GM23248 (cell line): ENCODE measurements at places on chromosomes 2 and 18.
A peak's percentile ranks its signal among the peaks of the same experiment; 100 is the strongest.

GRCh38 chr18:58204776-58205442 lies 160.9 kb downstream of the NEDD4L start:
- DNase-seq = no peak

- peak; percentile 76 for DNase-seq
These were observed 222.7 kb downstream of the CDH2 start for GRCh38 chr18:27954226-27954625.

DNA sequence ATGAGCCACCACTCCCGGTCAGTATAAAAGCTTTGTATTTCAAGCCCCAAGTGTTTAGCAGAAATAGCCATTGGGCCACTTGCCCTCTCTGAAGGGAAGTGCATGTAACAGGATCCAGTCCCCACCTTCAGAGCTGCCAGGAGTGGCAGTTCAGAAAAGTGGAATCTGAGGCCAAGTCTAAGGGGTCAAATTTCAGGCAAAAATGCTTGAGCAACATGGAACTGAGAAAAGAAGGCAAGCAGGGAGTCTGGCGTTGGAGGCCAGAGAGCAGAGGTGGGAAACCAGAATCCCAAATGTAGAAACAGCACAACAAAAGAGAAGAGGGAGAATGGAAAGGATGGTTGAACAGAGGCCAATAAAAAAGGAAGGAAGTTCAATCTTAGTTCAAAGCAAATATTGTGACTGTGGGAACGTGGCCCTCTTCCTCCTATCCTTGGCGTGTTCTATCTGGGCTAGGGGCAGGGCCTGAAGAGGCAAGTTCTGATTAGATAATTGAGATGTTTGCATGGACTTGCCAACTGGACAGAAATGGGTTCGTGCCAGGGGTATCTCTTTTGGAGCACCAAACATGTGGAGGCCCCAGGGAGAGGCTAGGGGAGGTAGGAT lies 102.2 kb downstream of the AP1S3 start:
- DNase-seq = no peak

- no peak for DNase-seq
These were observed 74.4 kb upstream of the TWIST2 start for GRCh38 chr2:238773472-238773871.

DNA sequence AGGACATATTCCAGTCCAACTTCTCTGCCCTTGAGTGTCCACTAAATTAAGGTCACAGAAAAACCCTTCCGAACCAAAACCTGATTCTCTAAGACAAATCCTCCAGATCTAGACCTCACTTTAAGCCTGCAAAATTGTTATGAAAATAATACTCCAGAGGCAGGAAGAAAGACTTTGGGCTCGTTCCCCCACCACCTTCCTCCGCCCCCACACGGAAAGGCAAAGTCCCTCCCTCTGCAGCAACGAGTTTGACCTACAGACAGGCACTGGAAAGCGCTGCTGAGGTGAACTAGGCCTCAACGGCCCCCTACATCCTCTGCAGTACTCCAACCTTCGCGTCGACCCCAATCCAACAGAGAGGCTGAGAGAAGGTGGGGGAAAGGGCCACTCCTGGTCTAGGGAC lies 808 bp downstream of the ATP5MC3 start:
- DNase-seq = peak; percentile 81

DNA sequence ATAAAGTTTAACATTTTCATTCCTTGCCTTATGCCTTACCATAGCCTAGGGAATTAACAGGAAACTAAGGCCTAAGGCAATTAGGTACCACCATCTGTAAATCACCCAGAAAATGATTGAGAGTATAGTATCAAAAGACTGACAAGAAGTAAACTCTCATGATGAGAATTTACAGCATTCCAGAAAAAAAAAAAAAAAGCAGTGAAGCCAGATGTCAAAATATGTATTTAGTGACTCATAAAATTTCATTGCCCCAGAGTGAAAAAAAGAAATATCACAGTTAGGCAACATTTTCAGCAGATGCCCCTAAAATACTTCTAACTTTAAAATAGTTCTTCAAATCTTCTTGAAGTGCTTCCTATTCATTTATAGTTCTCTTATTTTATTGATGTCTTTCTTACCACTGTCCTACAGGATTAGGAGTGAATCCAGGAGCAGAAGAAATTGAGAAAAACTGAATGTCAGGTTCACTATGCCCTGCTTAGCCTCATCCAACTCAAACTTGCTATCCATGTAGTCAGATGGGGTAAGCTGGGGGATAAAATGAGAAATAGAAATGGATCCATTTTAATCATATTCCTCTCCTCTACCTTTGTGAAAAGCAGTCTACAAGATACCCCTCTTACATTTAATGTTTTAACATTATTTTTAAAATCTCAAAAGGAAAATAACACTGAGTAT lies 57.3 kb upstream of the TANK start:
- DNase-seq = peak; percentile 7

- no peak for DNase-seq
These were observed 43.0 kb downstream of the PTGR3 start for GRCh38 chr18:75165926-75166325.

- no peak for DNase-seq
These were observed 188.3 kb upstream of the STON1 start for GRCh38 chr2:48341551-48342133.
